Fibroblast of lung (primary cell): ENCODE measurements at places on chromosomes 1 and 21. TPM values are rescaled to one million over a fixed set of nuclear protein-coding genes. Genes with fewer than 3 reads are reported as not detected.

HES3 gene
- polyA plus RNA-seq, result not detected in 2 replicates

C1orf185 gene
- not detected in 2 replicates for polyA plus RNA-seq

RNU1-3 gene
- not detected in 2 replicates for polyA plus RNA-seq

ZFP69 gene
- 2.6 TPM in 2 replicates for polyA plus RNA-seq

GRCh38 chr1:218785928-218786327 lies 387.8 kb upstream of the LYPLAL1 start:
- H3K36me3 ChIP-seq, result no peaks in the 10 kb centered on the region
- no peak overlapping the region for H3K4me3 ChIP-seq
- no peaks in the 10 kb centered on the region for H3K4me1 ChIP-seq
- no peak overlapping the region for H3K27ac ChIP-seq

GRCh38 chr1:200838676-200839445 lies 33.9 kb upstream of the GPR25 start:
- peak overlapping the region; percentile 29 for H3K27ac ChIP-seq
- no peaks in the 10 kb centered on the region for H3K27me3 ChIP-seq
- peaks cover 2% of the 10 kb centered on the region for H3K36me3 ChIP-seq

- no peaks in the 10 kb centered on the region for H3K27me3 ChIP-seq
- H3K27ac ChIP-seq, result no peak overlapping the region
- no peak overlapping the region for H3K4me3 ChIP-seq
- DNase-seq, result no peak
- H3K36me3 ChIP-seq, result no peaks in the 10 kb centered on the region
These were observed 254.4 kb downstream of the BRINP2 start for GRCh38 chr1:177425199-177425598.

- peak; percentile 43 for DNase-seq
- H3K36me3 ChIP-seq, result no peaks in the 10 kb centered on the region
- no peak overlapping the region for H3K27ac ChIP-seq
- no peaks in the 10 kb centered on the region for H3K4me1 ChIP-seq
- H3K27me3 ChIP-seq, result no peaks in the 10 kb centered on the region
- H3K4me3 ChIP-seq, result no peak overlapping the region
These were observed 21.2 kb downstream of the SLC45A3 start for GRCh38 chr1:205658943-205659581.

DNA sequence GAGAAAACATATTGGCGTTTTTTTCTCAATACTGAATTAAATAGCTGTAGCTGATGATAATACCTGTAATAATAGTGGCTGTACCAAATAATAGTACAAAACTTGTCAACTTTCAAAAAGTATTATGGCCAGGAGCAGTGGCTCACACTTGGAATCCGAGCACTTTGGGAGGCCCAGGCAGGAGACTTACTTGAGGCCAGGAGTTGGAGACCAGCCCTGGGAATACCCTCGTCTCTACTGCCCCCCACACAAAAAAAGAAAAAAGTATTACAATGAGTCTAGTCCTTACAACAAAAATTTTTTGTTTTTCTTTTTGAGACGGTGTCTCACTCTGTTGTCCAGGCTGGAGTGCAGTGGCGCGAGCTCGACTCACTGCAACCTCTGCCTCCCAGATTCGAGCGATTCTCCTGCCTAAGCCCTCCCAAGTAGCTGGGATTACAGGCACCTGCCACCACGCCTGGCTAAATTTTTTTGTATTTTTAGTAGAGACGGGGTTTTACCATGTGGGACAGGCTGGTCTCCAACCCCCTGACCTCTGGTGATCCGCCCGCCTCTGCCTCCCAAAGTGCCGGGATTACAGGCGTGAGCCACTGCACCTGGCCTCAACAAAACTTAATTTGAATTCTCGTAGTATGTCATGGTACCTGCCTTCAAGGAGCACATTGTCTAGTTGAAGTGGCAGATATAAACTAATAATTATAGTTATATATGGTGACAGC lies 1.4 kb downstream of the RBBP4 start:
- H3K27ac ChIP-seq, result peak overlapping the region; percentile 98
- no peaks in the 10 kb centered on the region for H3K27me3 ChIP-seq
- H3K4me1 ChIP-seq, result peaks cover 2% of the 10 kb centered on the region
- peaks cover 2% of the 10 kb centered on the region for H3K36me3 ChIP-seq

DNA sequence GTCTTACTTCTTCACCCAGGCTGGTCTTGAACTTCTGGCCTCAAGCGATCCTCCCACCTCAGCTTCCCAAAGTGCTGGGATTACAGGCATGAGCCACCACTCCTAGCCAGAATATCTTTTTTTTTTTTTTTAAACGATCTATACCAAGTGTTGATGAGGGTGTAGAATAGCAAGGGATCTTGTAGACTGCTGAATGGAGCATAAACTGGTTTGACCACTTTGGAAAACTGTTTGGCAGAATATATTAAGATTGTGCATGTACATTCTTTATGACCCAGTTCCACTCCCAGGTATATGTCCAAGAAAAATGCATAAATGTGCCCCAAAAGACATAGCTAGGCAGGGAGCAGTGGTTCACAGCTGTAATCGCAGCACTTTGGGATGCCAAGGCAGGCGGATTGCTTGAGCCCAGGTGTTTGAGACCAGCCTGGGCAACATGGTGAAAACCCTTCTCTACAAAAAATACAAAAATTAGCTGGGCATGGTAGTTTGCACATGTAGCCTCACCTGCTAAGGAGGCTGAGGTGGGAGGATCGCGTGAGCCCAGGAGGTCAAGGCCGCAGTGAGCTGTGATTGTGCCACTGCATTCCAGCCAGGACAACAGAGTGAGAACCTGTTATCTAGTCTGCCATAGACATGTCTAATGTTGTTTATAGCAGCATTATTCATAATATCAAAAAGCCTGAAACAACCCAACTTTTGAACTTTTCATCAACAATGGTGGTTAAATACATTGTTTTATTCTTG lies 184.0 kb downstream of the VPS13D start:
- no peaks in the 10 kb centered on the region for H3K27me3 ChIP-seq
- H3K4me3 ChIP-seq, result no peak overlapping the region
- no peak overlapping the region for H3K27ac ChIP-seq

DNA sequence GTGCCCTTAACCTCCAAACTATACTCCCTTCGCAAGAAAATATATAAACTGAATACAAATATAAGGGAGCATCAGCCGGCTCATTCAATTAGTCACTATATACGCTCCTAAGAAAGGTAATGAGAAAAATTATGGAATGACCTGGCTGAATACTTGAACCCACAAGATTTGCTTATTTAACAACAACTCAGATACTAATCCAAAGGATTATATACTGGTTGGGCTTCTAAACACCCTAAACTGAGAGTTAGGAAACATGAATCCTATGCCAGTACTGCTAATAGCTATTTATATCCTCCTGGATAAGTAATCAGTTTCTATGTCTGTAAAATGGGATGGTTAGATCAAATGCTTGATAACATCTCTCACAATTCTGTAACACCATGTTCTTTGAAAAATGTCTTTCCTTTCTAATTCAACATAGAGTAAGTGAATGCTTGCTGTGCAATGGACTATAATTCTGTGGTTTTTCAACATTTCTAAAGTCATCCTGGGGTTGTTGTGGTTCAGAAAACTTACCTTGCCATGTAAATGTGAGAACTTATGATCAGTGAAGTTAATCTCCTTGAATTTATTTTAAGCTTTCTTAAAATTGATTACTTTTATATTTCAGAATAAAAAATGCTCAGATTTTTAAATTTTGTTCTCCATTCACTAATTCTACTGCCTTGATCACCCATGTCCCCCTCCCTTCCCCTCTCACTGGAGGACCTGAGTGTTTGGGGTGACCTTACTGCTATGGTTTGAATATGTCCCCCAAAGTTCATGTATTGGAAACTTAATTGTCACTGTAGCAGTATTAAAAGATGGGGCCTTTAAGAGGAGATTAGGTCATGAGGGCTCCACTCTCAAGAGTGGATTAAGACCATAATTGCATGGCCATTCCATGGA lies 14.5 kb downstream of the DUSP10 start:
- no peak overlapping the region for H3K27ac ChIP-seq
- no peak for DNase-seq
- H3K27me3 ChIP-seq, result no peaks in the 10 kb centered on the region
- H3K4me1 ChIP-seq, result peaks cover 7% of the 10 kb centered on the region
- H3K4me3 ChIP-seq, result no peak overlapping the region

DNA sequence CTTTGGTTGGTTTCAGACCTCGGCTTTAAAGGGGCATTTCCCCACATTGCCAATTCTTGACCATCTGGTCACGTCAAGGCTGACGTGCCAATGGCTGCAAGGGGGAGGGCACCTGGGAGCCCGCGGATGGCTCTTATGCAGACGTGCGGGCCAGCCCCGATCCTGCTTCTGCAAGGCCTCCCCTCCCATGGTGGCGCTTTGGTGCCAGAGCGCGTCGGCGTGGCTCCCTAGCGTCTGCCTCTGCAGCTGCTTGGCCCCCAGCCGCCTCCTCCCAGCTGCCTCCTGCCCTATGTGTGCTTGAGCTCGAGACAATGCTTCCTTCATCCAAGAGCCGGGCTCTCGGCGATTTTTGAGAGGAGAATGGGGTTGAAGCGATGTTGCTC lies 29.1 kb downstream of the SKI start:
- H3K4me1 ChIP-seq, result no peaks in the 10 kb centered on the region
- H3K4me3 ChIP-seq, result peak overlapping the region; percentile 11
- peak; percentile 76 for DNase-seq
- H3K27me3 ChIP-seq, result no peaks in the 10 kb centered on the region
- peaks cover 2% of the 10 kb centered on the region for H3K36me3 ChIP-seq
- peak overlapping the region; percentile 75 for H3K27ac ChIP-seq

GRCh38 chr1:213669512-213669911 lies 318.3 kb upstream of the PROX1 start:
- no peaks in the 10 kb centered on the region for H3K36me3 ChIP-seq
- no peak for DNase-seq
- H3K27me3 ChIP-seq, result no peaks in the 10 kb centered on the region
- H3K4me1 ChIP-seq, result no peaks in the 10 kb centered on the region
- H3K27ac ChIP-seq, result no peak overlapping the region

GRCh38 chr1:222754366-222755139 lies 17.6 kb downstream of the FAM177B start:
- no peaks in the 10 kb centered on the region for H3K27me3 ChIP-seq
- H3K4me3 ChIP-seq, result no peak overlapping the region
- no peaks in the 10 kb centered on the region for H3K36me3 ChIP-seq
- H3K27ac ChIP-seq, result peak overlapping the region; percentile 36
- H3K4me1 ChIP-seq, result peaks cover 2% of the 10 kb centered on the region
- peak; percentile 97 for DNase-seq

DNA sequence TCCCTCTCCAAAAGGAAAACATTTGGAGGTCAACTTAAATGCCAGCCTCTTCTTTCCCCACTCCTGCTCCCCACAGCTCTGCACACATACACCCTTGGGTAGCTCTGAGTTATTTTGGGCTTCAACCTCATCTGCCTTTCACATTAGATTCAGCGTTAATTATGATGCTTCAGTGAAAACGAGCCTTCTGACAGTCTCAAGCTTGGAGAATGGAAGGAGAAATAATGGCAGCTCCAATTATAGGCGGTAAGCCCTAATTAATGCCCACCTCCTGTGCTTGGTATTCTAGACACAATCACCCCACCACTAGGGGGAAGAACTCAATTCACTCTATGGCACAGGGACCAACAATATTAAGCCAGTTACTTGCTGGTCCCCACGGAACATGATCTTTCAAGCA lies 397.9 kb downstream of the BRINP2 start:
- no peak overlapping the region for H3K27ac ChIP-seq
- DNase-seq, result no peak
- H3K4me1 ChIP-seq, result no peaks in the 10 kb centered on the region
- no peaks in the 10 kb centered on the region for H3K27me3 ChIP-seq
- H3K36me3 ChIP-seq, result no peaks in the 10 kb centered on the region

DNA sequence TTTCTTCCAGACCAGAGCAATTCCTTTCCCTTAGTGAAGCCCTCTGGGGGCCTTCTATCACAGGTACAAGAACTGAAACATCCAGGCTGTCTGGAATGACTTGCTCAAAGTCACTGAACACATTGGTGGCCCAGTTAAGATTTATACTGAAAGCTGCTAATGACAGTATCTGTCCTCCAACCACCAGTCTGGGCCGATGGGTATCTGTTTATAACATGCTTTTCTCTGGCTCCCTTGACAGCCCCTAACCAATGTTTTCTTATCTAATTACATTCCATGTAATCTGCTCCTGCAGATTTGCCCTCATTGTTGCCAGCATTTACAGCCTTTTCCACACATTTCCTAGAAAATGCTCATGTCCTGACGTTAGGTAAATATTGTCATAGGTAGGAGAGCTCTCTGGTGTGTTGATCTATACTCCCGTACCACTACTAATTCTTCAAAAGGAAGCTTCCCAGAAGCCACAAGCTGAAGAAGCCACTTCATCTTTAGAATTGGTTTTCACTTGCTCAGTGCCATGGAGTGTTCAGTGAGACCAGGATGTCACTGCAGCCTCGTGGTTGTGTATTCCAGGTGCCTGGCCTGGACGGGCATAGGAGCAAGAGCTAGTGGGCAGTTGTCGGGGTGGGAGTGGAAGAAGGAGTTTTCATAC lies 163.9 kb downstream of the TSEN15 start:
- DNase-seq, result no peak
- H3K4me3 ChIP-seq, result no peak overlapping the region
- H3K27me3 ChIP-seq, result no peaks in the 10 kb centered on the region
- H3K4me1 ChIP-seq, result peaks cover 3% of the 10 kb centered on the region
- no peak overlapping the region for H3K27ac ChIP-seq
- no peaks in the 10 kb centered on the region for H3K36me3 ChIP-seq

GRCh38 chr1:160397651-160398050 lies 2.7 kb upstream of the VANGL2 start:
- peaks cover 36% of the 10 kb centered on the region for H3K27me3 ChIP-seq
- no peak overlapping the region for H3K27ac ChIP-seq
- no peak overlapping the region for H3K4me3 ChIP-seq
- H3K4me1 ChIP-seq, result no peaks in the 10 kb centered on the region
- no peak for DNase-seq

DNA sequence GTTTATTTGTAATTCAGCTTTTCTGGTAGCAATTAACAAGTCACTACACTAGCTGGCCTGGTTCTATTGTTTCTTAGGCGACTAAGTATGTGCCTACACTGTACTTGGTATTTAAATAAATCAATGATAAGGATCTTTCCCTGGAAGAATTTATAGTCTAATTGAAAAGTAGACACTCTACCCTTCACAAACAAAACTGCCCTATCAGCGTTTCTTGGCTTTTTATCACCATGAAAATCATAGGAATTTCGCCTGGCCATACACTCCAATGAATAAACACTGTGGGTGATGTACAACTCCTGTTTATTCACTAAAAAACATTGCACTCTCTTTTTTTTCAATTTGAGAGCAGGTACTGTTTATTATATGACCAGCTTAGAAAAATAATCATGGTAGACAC lies 702.9 kb upstream of the ADGRL2 start:
- no peaks in the 10 kb centered on the region for H3K36me3 ChIP-seq
- H3K4me3 ChIP-seq, result no peak overlapping the region
- no peaks in the 10 kb centered on the region for H3K27me3 ChIP-seq
- no peak overlapping the region for H3K27ac ChIP-seq
- no peaks in the 10 kb centered on the region for H3K4me1 ChIP-seq
